Stimulated activated CD4-positive, alpha-beta T cell treated with anti-CD3 and anti-CD28 coated beads, TNF-alpha, amount 100 ng/mL, for 48 hours (primary cell): ENCODE measurements at places on chromosomes 2 and 18.

- no peak for DNase-seq
These were observed 122.6 kb downstream of the METTL4 start for GRCh38 chr18:2448565-2449151.

GRCh38 chr2:133733901-133734255, 165.6 kb upstream of the NCKAP5 start:
- no peak for DNase-seq

DNA sequence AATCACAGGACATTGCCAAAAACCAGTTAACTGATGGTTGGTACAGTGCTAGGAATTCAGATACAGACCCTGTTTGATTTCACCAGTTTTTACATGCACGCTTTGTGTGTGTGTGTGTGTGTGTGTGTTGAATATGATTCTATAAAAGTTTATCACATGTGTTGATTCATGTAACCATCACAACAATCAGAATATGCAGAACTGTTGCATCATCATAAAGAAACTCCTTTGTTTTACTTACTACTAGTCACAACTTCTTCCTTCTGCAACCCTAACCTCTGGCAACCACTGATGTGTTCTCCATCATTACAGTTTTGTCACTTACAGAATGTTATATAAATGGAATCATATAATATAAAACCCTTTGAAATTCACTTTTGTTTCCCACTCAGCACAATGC, 144.8 kb upstream of the CYP26B1 start:
- no peak for DNase-seq

GRCh38 chr2:209681201-209681735, 90.4 kb upstream of the UNC80 start:
- DNase-seq = no peak

- no peak for DNase-seq
These were observed 329.7 kb downstream of the FSIP2 start for GRCh38 chr2:186068139-186068801.
